ENCODE measurements at places on chromosomes 1 and 21. TPM values are rescaled to one million over a fixed set of nuclear protein-coding genes. Genes with fewer than 3 reads are reported as not detected.

DNA sequence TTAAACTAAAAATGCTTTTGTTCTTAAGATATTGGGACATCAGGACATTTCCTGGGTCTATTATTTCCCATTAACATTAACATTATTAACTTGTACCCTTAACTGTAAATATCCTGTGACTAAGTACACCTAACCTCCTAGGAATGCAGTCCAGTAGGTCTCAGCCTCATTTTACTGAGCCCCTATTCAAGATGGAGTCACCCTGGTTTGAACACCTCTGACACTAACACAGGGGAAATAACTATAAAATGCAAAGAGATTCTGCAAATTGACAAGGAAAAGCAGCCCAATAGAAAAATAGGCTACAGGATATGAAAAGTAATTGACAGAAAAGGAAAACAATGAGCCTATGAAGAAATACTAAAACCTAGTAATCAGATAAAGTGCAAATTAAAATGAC lies 11.6 kb upstream of the NCMAP start:
- H3K4me1 ChIP-seq: no peaks in the 10 kb centered on the region
- H3K36me3 ChIP-seq: no peaks in the 10 kb centered on the region
- H3K4me3 ChIP-seq: no peak overlapping the region

DNA sequence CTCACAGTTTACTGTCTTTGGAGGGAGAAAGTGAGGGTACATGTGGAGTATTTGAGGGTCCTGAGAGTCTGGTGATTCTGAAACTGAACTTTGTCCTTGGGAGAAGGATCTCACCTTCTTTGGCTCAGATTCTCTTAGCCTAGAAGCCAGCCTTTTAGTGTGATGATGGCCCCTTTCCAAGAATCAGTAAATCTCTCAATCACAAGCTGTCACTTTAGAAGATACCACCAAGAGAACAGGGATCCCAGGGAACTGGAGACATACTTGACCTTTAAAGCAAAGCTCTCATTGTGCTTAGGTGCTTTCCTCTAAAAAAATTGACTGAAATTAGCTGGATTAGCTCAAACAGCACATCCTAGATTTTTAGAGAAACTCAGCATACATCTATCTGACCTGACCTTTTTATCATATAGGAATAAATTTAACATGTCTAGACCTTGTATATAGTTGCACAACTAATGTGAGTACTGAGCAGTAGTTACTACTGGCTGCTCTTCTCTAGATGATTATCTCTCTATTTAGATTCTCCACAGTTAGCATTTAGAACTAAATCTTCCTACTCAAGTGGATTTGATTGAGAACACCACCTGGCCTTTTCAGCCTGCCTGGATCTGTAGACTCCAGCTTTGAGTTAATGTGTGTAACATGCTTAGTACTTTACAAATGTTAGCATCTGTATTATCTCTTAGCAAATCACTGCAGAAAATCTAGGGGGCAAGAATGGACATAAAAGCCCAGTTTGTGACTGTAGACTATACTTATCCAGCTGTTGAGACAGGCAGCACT lies 157.7 kb downstream of the MAST2 start:
- no peak overlapping the region for H3K4me3 ChIP-seq
- no peaks in the 10 kb centered on the region for H3K27me3 ChIP-seq
- no peak overlapping the region for H3K27ac ChIP-seq

GRCh38 chr1:43533584-43533983 lies 2.9 kb downstream of the PTPRF start:
- H3K36me3 ChIP-seq: no peaks in the 10 kb centered on the region
- DNase-seq: no peak
- no peak overlapping the region for H3K4me3 ChIP-seq
- peak overlapping the region; percentile 92 for H3K27ac ChIP-seq
- no peaks in the 10 kb centered on the region for H3K27me3 ChIP-seq

- H3K4me3 ChIP-seq: no peak overlapping the region
- DNase-seq: no peak
- H3K36me3 ChIP-seq: no peaks in the 10 kb centered on the region
- peak overlapping the region; percentile 89 for H3K27ac ChIP-seq
These were observed 196.7 kb downstream of the PBX1 start for GRCh38 chr1:164755690-164756089.

- no peak overlapping the region for H3K27ac ChIP-seq
- H3K27me3 ChIP-seq: no peaks in the 10 kb centered on the region
- no peaks in the 10 kb centered on the region for H3K4me1 ChIP-seq
- DNase-seq: no peak
These were observed 92.9 kb downstream of the KCNN3 start for GRCh38 chr1:154777154-154777553.

- peaks cover 97% of the 10 kb centered on the region for H3K36me3 ChIP-seq
- DNase-seq: no peak
- no peak overlapping the region for H3K4me3 ChIP-seq
- no peaks in the 10 kb centered on the region for H3K4me1 ChIP-seq
- no peaks in the 10 kb centered on the region for H3K27me3 ChIP-seq
These were observed 85.7 kb downstream of the NRDC start for GRCh38 chr1:51792864-51793263.

DNA sequence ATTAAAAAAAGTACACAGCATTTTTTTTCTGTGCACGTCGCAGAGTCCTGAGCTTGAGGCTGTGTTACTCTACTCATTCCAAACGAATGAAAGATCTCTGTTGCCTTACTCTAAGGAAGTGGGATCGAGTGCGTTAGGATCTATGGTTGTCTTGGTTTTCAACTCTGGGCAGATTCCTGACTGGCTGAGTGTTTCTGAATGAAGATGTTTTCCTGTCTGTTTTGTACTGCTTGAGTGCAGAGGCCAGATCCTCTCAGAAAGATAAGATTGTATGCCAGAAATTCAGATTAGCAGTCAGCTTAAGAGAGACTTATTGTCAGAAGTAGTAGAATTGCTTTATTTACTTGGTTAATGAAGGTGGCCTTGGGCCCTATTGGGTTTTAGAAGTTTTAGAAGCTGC lies 14.0 kb downstream of the PLA2G2E start:
- H3K36me3 ChIP-seq: peaks cover 93% of the 10 kb centered on the region
- H3K4me3 ChIP-seq: no peak overlapping the region
- H3K27me3 ChIP-seq: no peaks in the 10 kb centered on the region
- H3K4me1 ChIP-seq: no peaks in the 10 kb centered on the region

- H3K4me3 ChIP-seq: no peak within 1 kb of the TSS
- peaks cover 8% of the 10 kb centered on the region for H3K4me1 ChIP-seq
- no peak for DNase-seq
- H3K27ac ChIP-seq: no peak within 1 kb of the TSS
- H3K27me3 ChIP-seq: peaks cover 95% of the 10 kb centered on the region
- H3K36me3 ChIP-seq: no peaks in the 10 kb centered on the region
These were observed at the start of gene EPHA8 for GRCh38 chr1:22562584-22563583. TSS of gene EPHA8 (plus strand) at chr1:22563489. CDS start at chr1:22563636, 147 bp downstream.

GRCh38 chr1:171258943-171259342 lies 10.6 kb downstream of the FMO1 start:
- no peak for DNase-seq
- H3K4me3 ChIP-seq: no peak overlapping the region
- H3K27ac ChIP-seq: no peak overlapping the region

GRCh38 chr1:68745011-68745410 lies 248.1 kb upstream of the DEPDC1 start:
- H3K27me3 ChIP-seq: no peaks in the 10 kb centered on the region
- no peak overlapping the region for H3K4me3 ChIP-seq
- H3K27ac ChIP-seq: no peak overlapping the region
- no peaks in the 10 kb centered on the region for H3K36me3 ChIP-seq
- peaks cover 9% of the 10 kb centered on the region for H3K4me1 ChIP-seq

DNA sequence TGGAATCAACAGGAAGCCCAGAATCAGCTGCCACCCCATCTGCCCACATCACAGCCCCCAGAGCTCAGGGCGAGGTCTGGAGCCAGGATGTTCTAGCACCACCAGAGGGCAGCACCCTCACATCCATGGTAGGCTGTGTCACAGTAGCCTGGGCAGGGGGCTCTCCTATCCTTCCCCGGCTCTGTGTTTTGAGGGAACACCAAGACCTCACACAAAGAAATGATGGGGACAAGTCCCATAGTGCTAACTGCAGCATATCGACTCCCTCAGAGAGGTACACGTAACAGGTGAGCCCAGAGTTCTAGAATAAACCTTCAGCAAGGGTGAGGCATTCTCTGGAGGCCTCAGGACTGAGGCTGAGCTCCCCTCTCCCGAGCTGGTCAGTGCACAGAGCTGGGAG lies 2.3 kb upstream of the KCNC4 start:
- H3K27me3 ChIP-seq: no peaks in the 10 kb centered on the region
- DNase-seq: no peak
- H3K4me1 ChIP-seq: peaks cover 41% of the 10 kb centered on the region
- H3K4me3 ChIP-seq: no peak overlapping the region
- H3K36me3 ChIP-seq: no peaks in the 10 kb centered on the region

DNA sequence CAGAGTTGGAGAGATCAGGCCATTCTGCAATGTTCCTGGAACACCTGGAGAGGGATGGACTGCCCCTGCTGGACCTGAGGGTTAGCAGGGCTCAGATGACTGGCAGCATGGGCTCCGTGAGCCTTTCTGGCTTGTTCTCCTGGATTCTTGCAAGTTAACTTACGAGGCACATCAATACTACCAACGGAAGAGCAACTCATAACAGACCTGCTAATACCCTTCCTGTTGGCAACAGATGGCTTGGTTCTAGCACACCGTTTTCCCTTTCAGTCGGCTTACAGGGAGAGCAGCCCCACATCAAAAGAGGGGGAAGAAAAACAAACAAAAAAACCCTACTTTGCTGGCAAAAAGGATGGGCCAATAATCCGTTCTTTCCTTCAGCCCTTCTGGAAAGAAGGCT lies 47.9 kb downstream of the SLC66A1 start:
- peak overlapping the region; percentile 34 for H3K27ac ChIP-seq
- DNase-seq: no peak
- peaks cover 20% of the 10 kb centered on the region for H3K36me3 ChIP-seq
- H3K4me1 ChIP-seq: peaks cover 47% of the 10 kb centered on the region
- H3K4me3 ChIP-seq: no peak overlapping the region

The PTGS2 gene
- total RNA-seq: 18.6 TPM

The TBX15 gene
- total RNA-seq: 1.2 TPM

The IFNLR1 gene
- 2.0 TPM for total RNA-seq

Measured in esophagus muscularis mucosa (tissue), 4 donors.